ENCODE measurements at places on chromosomes 11 and 22. TPM values are rescaled to one million over a fixed set of nuclear protein-coding genes. Genes with fewer than 3 reads are reported as not detected.

DNA sequence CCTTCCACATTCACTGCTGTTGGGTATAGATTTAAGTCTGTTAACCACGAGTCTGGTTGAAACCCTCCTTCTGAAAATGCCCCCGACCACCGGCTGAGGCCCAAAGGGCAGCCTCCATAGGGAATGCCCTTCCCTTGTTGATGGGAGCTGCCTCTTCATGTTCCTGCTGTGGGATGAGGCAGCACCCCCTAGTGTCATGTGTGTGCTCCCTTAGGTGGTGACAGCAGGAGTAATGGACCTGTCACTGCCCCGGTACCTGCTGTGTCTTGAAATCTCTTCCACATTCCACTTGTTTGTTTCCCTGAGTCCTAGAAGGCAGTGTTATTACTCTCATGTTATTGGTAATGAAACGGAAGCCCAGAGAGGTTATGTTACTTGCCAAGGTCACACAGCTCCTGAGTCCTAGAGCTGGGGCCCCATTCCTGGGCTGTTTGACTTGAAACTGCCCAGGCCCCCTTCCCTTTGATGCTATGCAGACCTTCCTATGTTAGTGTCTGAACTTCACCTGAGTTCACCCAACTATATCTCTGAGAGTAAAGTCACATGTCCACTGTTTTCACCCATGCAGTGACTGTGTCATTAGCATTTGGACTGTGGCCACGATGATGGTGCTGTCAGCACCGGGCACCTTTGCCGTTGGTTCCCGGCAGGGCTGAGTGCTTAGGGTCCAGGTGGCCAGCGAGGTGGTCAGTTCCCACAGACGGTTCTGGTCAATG, 234.3 kb downstream of the TBC1D22A start:
- H3K4me1 ChIP-seq, result no peaks in the 10 kb centered on the region
- no peak overlapping the region for H3K4me3 ChIP-seq
- H3K27me3 ChIP-seq, result no peaks in the 10 kb centered on the region

The RASGRP2 gene
- 371 TPM for total RNA-seq

The THY1 gene
- not detected for total RNA-seq

- no peak overlapping the region for H3K27ac ChIP-seq
- H3K4me1 ChIP-seq, result no peaks in the 10 kb centered on the region
- no peaks in the 10 kb centered on the region for H3K27me3 ChIP-seq
Measured at GRCh38 chr11:108939135-108939534, 274.3 kb downstream of the DDX10 start.
